Astrocyte (in vitro differentiated cells and primary cell): ENCODE measurements at places on chromosomes 2 and 18. TPM values are rescaled to one million over a fixed set of nuclear protein-coding genes. Genes with fewer than 3 reads are reported as not detected.
A peak's percentile ranks its signal among the peaks of the same experiment; 100 is the strongest.

GRCh38 chr18:57084331-57085271 lies 62.3 kb upstream of the BOD1L2 start:
- no peak for DNase-seq

- no peak for DNase-seq
Measured at GRCh38 chr18:9273221-9273620, 61.4 kb upstream of the TWSG1 start.

DNA sequence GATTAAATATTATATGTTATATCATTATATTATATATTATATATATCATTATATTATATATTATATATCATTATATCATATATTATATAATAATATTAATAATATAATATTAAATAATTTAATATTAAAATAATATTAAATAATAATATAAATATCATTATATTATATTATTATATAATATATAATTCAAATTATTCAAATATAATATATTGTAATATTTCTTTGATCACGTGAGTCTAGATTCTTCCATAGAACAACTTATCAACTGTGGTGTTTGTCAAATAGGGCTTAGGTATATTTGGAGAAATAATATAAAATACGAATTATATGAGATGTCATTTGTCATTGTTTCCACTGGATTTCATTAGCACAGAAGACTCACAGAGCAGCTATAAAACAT lies 77.3 kb downstream of the SPHKAP start:
- no peak for DNase-seq

DNA sequence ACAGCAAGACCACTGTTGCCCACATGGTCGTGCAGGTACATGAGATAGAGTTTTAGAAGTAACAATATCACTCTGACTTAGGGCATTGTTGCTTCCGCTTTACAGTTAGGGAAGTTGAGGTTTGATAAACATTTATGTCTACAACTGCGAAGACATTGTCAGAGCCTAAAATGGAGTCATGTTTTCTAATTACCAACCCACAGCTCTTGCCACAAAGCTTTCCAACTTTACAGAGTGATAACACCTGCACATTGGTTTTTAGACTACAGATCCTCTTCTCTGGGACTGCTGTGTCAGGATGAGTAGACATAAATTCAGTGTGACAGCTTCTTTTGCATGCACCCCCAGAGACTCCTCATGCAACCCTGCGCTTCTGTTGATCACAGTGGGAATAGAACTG lies 119.0 kb downstream of the FEZ2 start:
- no peak for DNase-seq

DNA sequence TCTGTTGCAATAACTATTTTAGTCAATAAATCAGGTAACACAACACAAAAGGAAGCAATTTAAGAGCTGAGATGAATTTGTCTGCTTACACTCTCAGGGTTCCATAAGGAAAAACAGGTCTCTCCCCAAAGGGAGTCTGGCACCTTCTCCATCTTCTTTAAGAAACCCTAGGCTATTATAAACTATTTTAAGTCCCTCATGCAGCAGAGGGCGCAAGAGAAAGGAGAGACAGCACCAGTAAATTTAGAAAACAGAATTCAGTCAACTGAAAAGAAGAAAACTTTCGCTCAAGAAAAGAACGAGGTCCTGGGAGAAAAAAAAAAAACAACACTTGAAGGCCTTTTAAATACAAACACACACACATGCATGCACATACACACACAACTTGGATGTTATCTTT lies 19.1 kb downstream of the SULT1C4 start:
- DNase-seq: no peak

- DNase-seq: no peak
Measured at GRCh38 chr18:69705987-69706386, 241.7 kb downstream of the CD226 start.

DNA sequence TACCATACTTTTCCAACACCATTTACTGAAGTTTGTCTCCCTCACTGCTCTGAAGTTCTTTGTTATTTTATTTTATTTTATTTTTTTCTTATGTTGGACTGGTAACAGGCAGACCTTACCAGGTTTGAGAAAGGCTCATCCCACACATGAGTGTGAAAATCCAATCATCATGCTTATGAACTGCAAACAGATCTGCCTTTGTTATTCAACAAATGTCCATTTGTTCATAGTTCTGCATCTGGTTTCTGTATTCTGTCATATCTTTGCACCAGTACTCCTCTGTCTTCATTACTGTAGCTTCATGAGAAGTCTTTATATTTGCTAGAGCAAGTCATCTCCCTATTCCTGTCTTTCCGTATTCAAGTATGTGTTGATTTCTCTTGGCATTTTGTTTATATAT lies 5.3 kb downstream of the RNU2-63P start:
- no peak for DNase-seq

DNA sequence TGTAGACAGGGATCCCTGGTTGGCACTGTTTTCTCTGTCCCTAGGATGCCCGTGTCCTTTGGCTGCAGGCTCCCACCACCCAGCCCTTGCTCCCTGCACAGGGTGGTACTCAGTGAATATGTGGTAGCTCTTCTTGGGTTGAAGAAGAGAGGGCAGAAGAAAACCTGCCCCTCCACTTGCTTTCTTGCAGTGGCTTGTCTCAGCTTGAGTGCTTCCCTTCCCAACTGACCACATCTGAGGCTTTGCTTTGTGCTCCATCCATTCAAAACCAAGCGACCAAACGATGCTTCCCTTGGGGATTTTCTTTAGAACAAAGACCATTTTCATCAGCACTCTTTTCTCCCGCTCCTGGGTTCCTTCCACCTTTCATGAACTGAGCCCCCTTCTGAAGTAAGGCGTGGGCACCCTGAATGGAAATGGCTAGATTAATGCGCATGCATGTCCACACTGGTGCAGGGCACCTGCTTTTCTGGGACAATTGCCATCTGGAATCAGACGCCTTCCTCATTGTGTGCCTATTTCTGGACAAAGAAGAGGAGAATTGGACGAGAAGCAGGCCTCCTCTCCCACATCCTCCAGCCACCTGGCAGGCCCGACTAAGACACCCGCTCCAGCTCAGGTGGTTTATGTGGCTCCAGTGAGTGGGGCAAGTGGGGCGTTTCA lies 59.1 kb downstream of the ARL4C start:
- no peak for DNase-seq

DNA sequence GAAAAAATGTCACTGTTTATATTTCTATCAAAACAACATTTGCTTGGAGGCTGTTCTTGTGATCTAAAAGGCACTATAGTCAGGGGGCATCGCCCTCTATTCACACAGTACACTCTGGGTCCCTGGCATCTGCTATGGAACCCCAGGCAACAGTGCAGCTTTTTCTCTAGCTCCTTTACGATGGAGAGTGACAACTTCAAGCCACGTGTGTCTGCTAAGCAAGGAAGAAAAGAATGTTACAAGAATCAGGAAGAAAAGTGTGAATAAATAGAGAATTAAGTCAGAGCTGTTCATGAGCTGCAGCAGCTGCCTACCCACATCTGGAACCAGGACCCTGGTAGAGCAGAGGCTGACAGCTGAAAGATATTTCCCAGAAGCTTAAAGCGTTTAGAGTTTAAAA lies 11.2 kb downstream of the RND3 start:
- no peak for DNase-seq

- DNase-seq: no peak
Measured at GRCh38 chr18:44834867-44835469, 154.3 kb downstream of the SETBP1 start.

- DNase-seq: peak; percentile 76
Measured at GRCh38 chr2:144937910-144938709, 418.2 kb upstream of the ZEB2 start.

GRCh38 chr18:36179562-36180355 lies 7.5 kb upstream of the MOCOS start:
- peak; percentile 85 for DNase-seq

GRCh38 chr2:42569883-42570282 lies 1.5 kb downstream of the MTA3 start:
- no peak for DNase-seq

DNA sequence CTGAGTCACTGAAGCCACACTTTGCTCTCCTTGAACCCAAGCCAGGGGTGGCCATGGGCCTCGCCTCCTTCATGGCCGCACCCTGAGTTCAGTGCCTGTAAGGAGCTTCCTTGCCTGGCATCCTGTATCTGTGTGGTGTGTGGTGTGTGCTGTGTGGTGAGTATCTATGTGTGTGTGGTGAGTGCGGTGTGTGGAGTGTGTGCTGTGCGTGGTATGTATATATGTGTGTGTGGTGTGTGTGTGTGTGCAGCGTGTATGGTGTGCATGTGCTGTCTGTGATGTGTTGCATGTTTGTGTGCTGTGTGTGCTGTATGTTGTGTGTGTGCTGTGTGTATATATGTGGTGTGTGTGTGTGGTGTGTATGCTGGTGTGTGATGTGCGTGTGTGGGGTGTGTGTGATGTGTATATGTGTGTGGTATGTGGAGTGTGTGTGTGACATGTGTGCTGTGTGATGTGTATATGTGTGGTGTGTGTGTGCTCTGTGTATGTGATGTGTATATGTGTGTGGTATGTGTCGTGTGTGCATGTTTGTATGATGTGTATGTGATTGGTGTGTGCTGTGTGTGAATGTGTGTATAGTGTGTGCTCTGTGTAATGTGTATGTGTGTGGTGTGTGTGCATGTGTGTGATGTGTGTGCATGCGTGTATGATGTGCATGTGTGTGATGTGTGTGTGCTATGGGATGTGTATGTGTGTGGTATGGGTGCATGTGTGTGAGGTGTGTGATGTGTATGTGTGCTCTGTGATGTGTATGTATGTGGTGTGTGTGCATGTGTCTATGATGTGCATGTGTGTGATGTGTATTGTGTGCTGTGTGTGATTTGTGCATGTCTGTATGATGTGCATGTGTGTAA lies 22.6 kb downstream of the PRELID3A start:
- no peak for DNase-seq

- no peak for DNase-seq
Measured at GRCh38 chr2:68412127-68412819, 47.2 kb downstream of the PLEK start.

DNA sequence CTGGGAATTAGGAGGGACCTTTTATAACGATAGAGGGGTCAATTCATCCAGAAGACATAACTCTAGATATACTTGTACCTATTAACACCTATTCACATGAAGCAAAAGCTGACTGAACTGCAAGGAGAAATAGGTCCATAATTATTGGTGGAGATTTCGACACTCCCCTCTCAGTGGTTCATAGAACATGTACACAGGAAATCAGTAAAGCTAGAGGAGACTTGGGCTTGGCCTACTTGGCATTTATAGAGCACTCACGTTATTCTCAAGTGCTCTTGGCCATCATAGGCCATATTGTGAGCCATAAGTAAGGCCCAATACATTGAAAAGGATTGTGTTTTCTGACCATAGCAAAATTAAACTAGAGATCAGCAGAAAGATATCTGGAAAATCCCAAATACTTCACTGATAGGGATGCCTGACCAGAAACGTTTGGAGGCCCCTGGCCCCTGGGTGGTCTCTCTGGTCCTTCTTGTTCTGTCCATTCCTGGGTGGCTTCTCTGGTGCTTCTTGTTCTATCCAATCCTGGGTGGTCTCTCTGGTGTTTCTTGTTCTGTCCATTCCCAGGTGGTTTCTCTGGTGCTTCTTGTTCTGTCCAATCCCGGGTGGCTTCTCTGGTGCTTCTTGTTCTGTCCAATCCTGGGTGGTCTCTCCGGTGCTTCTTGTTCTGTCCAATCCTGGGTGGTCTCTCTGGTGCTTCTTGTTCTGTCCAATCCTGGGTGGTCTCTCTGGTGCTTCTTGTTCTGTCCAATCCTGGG lies 49.0 kb downstream of the SNED1 start:
- DNase-seq: no peak

DNA sequence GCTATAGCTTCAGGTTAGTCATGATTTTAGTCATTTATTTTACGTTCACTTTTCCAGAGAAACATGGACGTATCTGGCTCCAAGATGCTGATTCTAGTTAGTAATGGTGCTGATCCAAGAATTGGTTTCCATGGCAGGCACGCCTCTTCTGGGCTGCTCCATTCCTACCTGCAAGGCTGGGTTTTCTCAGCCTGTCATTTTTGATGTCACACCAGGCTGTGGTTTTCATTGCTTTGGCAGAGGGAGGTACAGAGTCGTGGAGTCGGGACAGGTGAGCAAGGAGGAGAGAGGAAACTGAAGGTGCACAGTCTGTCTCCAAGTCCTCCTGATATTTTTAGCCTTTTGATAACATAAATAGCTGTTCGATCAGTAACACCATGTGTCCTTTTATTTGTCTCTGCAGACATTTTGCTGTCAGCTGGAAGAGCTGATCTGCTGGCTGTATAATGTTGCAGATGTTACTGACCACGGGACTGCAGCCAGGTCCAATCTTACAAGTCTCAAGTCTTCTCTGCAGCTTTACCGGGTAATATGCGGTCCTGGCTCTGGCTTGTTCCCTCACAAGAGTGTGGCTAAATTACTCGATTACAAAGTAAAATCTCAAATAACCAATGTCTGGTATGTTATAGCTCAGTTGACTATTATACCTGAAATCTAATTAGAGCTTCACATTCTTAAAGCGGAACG lies 17.8 kb downstream of the CEP68 start:
- no peak for DNase-seq

DNA sequence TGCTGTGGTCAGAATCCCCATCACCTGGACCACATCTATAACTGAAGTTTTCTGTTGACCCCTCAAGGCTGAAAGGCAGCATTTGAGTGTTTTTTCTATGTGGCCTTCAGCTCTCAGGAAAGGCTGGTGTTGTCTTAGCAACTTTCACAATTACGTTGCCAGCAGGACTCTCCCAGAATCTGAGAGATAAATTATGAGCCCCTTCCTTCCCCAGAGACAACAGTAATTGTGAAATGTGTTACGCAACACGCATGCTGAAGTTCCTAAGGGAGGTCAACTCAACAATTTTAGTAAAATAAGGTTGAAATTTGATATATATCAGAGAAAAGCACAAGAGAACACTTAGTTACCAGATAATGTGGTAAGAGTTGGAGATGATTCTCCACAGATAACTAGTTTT lies 216.5 kb upstream of the SLC8A1 start:
- no peak for DNase-seq

- DNase-seq: peak; percentile 12
Measured at GRCh38 chr2:226873051-226873620, 37.3 kb downstream of the RHBDD1 start.

- peak; percentile 85 for DNase-seq
Measured at GRCh38 chr18:9869715-9870430, 15.9 kb upstream of the TXNDC2 start.

- peak; percentile 23 for DNase-seq
Measured at GRCh38 chr2:233380132-233380895, 26.0 kb downstream of the DGKD start.

GRCh38 chr2:148901142-148901541 lies 26.1 kb downstream of the KIF5C start:
- no peak for DNase-seq

GRCh38 chr18:34611904-34612303 lies 98.2 kb upstream of the DTNA start:
- DNase-seq: no peak

The ASPRV1 gene
- total RNA-seq: 0.23 and 0.26 TPM in 2 replicates

The DSG1 gene
- 0.05 TPM in 1 of 2 replicates, not detected in the other for total RNA-seq

The TLX2 gene
- not detected in 2 replicates for total RNA-seq

The ARHGEF4 gene
- total RNA-seq: 3.3 and 4.8 TPM in 2 replicates

The PLA2R1 gene
- 7.1 and 10.5 TPM in 2 replicates for total RNA-seq

The PROC gene
- 1.0 and 1.5 TPM in 2 replicates for total RNA-seq

The GAREM1 gene
- total RNA-seq: 9.0 and 9.9 TPM in 2 replicates

The CXXC1 gene
- total RNA-seq: 46.3 and 50.6 TPM in 2 replicates

The NR4A2 gene
- 1.2 and 1.3 TPM in 2 replicates for total RNA-seq

The MRO gene
- total RNA-seq: 0.18 TPM in 1 of 2 replicates, not detected in the other

The VIL1 gene
- not detected in 2 replicates for total RNA-seq

The EFEMP1 gene
- total RNA-seq: 146 and 155 TPM in 2 replicates

The DPYSL5 gene
- 1.2 and 2.9 TPM in 2 replicates for total RNA-seq

The CLEC4F gene
- total RNA-seq: not detected in 2 replicates
